ENCODE measurements at places on chromosomes 7 and 10.
A peak's percentile ranks its signal among the peaks of the same experiment; 100 is the strongest.

DNA sequence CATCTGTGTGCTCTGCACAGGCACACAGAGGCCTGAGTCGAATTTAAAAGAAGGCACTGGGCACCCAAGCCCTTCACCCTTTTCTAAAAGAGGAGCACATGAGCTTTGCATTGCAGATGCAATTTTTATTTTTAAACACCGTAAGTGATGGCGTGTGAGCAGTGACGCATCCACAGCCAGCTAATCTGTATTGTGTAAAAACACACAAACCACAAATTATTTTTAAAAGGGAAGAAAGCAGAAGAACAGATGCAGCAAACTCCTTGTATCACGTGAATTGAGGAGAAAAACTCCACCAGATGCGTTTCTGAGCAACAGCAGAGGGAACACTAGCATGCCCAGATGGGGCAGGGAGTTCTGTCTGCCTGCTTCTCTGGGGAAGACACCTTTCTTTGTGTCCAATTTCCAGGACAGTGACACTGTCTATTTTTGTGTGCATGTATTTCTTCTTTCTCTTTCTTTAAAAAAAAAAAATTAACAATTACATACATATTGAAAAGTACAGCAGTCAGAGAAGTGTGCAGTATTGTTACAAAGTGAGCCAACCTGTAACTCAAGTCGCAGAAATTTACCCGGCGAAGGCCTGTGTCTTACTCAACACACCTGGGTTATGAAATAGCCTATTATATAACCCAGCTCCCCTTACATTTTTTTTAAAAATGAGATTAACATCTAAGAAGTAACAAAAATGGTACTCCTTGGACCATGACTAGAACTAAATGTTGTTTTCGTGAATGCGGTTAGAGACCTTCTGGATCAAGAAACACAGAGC, 39.2 kb downstream of the EEPD1 start:
- no peak for DNase-seq

- peak; percentile 74 for DNase-seq
Observed at GRCh38 chr10:44393051-44393630, 8.2 kb upstream of the CXCL12 start.

- no peak for DNase-seq
Observed at GRCh38 chr10:5434017-5434753, 21.8 kb downstream of the NET1 start.

GRCh38 chr10:131777921-131778320, 122.9 kb upstream of the PPP2R2D start:
- DNase-seq: no peak

DNA sequence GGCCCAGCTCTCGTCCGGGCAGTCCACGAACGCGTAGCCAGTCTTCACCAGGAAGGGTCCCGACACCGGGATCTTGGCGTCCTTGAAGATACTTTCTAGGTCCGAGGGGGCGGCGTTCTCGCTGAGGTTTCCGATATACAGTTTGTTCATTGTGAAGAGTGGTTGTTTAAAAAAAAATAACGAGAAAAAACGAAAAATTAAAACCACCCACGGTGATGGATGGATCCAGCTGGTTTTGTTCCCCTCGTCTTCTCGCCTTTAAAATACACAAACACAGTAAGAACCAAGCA, 385 bp downstream of the IGF2BP3 start:
- peak; percentile 66 for DNase-seq

GRCh38 chr7:134419085-134419484, 39.8 kb downstream of the AKR1B1 start:
- no peak for DNase-seq

DNA sequence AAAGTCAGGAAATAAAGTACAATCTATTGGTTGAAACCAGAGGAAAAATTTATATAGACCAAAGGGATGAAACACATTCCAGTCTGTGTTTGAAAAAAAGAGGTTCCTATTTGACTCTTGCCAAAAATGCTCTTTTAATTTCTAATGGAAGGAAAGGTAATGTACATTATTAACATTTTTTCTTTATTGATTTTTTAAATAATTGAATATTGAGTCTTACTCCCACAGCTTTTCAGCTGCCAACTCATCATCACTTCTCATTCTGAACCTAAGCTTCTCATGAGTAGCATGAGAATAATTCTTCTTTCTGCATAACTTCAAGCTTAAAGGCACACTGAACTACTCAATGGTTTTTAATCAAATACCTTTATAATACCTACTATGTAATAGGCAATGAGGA, 49.8 kb upstream of the FHIP2A start:
- no peak for DNase-seq

DNA sequence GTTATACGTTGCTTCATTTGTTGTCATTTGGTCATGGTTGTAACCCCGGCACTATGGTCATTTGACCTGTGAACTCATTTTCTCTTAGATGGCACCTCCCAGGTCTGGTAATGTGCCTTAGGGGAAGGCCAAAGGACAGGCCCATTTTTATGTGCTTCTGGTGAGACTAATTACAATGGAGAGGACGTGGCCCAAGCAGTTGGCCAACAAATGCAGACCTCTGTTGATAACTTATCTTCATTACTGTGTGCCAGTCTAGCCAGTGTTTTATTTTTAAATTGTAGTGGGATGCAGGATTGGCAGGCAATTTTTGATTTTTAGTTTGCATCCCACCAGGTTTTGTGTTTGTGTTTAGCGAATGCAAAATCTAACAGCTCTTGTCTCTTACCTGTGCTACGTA, 321.5 kb upstream of the AKR1E2 start:
- no peak for DNase-seq

GRCh38 chr10:11838298-11838852, 15.2 kb downstream of the PROSER2 start:
- DNase-seq: no peak

DNA sequence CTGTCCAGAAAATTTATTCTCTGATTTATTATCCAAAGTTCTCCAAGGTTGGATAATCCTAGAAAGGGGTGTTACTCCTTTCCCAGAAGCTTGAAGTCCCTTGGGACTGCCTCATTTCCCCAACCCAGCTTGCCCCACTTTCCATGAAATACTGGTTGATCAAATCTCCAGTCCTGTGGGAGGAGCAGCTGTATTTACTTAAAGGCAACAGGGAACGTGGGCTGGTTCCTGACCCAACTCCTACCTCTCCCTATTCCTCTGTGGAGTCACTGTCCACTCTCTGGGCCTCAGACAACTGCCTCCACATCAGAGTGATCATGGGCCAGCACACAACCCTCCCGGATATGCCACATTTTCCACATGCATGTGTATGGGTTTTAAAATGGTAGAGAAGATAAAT, 166.2 kb upstream of the PRR15 start:
- no peak for DNase-seq

DNA sequence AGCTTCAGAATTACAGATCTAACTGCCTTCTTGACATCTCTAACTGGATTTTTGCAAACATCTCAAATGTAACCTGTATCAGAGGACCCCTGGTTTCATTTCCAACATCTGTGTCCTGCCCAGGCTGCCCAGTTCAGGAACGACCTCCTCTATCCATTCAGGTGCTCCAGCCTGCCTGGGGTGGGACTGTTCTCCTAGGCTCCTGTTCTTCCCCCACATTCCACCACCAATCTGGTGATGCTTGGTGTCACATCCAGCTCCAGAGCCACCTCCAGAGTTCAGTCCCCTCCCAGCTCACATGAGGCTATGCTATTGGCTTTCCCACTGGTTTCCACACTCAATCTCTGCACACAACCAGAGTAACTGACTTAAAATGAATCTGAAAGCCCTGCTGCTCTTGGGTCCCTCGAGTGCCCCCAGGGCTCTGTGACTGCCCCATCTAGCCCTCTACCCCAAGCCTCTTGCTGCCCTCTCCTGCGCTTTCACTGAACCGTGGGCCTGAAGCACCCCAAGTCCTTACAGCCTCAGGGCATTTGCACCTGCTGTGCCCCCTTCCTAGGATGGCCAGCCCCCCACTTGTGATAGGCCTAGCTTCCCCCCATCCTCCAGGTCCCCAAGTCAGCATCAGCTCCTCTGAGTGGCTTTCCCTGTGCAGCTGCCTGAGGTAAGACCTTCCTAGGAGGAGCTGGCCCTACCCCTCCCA, 46.1 kb downstream of the PPIF start:
- no peak for DNase-seq

DNA sequence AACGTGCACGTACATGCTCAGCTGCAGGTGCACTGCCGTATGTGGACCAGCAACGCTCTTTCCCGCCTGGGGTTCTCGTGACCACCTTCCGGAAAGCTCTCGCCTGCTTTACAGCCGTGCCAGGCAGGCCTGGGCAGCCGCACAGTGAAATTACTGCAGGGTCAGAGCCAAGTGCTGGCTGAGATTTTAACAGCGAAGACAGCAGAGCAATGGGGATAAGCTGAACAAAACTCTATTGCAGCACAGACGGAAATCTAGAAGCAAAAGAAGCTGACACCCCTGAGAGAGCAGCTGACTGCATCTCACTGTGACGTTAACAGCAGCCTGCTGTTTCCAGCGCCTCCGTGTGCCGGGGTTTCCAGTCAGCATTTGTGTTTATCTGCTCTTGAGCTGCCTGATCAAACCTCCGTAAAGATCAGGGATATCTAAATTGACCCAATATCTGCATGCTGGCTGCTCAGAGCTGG, 179.0 kb downstream of the DIP2C start:
- DNase-seq: no peak

DNA sequence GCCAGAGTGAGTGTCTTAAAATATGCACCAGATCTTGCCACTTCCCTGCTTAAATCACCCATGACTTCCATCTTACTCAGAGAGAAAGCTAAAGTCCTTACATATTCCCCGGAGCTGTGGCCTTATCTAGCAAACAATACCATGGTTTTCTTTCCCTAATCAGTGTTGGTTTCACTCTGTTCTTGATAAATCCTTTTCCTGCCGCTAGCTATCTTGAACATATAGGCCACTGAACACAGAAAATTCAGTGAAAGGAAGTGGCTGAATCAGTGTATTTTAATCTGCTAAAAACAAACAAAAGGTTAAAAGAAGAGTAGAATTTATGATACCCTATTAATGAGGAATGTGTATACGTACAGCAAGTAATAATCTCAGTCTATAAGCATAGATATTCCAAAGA, 42.0 kb upstream of the JAZF1 start:
- DNase-seq: no peak

DNA sequence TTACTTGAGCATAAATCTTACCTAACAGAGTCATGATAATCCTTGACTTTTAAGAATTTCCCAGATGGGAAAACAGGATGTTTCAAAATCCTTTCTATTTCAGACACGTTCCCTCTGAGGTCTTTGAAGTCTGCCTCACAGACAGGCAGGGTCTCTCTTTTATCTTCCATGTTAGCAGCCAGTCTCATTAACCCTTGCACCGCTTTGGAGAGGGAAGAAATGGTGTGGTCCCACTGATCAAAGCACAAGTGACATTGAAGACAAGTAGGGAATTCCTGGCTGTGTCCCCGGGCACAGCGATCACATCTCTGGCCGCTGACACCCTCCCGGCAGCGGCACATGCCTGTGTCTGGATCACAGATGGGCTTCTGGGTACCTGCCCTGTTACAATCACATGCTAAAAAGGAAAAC, 52.7 kb upstream of the LAMB1 start:
- DNase-seq: peak; percentile 56

GRCh38 chr10:69324583-69324982, 46.3 kb downstream of the HK1 start:
- DNase-seq: peak; percentile 48

- no peak for DNase-seq
Observed at GRCh38 chr10:96400465-96400864, 41.7 kb upstream of the OPALIN start.

GRCh38 chr7:18760631-18761445, 265.3 kb downstream of the HDAC9 start:
- no peak for DNase-seq

GRCh38 chr7:26691406-26691805, 173.0 kb downstream of the SKAP2 start:
- no peak for DNase-seq

- no peak for DNase-seq
Observed at GRCh38 chr7:42372479-42372878, 135.5 kb upstream of the GLI3 start.

DNA sequence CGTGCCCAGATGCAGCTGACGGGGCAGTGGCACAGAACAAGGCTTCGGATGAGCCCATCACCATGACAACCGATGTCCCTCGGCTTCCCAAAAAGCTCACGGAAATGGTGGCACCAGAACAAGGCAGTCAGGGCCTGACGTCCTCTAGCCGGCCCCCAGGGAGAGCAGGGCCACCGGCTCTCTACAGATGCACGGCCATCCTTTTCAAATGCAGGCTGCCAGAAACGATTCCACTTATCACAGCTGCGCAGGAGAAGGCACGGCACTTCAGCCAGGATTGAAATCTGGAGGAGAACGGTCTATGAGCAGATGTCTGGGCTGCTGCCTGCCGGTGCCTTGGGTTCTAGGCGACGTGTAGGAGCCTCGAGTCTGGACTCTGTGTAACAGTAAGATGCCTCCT, 223.8 kb downstream of the ZMYND11 start:
- peak; percentile 37 for DNase-seq

DNA sequence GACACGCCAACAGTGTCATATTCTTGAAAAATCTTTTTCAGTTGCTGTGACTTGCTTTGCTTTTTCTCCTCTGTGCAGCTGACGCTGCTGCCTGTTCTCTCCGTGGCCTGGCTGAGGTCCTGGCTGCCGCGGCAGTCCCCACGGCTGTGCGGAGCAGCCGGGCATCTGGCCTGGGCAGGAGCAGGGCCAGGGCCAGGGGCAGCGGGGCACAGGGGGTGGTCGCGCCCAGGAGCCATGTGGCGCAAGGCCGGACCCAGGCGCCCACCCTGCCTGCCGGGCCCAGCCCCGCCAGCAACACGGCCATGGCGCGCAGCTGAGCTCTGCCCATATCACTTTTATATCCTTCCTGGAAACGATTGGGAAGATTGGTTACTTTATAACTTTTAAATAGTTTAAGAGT, 109.4 kb upstream of the ACBD5 start:
- no peak for DNase-seq

DNA sequence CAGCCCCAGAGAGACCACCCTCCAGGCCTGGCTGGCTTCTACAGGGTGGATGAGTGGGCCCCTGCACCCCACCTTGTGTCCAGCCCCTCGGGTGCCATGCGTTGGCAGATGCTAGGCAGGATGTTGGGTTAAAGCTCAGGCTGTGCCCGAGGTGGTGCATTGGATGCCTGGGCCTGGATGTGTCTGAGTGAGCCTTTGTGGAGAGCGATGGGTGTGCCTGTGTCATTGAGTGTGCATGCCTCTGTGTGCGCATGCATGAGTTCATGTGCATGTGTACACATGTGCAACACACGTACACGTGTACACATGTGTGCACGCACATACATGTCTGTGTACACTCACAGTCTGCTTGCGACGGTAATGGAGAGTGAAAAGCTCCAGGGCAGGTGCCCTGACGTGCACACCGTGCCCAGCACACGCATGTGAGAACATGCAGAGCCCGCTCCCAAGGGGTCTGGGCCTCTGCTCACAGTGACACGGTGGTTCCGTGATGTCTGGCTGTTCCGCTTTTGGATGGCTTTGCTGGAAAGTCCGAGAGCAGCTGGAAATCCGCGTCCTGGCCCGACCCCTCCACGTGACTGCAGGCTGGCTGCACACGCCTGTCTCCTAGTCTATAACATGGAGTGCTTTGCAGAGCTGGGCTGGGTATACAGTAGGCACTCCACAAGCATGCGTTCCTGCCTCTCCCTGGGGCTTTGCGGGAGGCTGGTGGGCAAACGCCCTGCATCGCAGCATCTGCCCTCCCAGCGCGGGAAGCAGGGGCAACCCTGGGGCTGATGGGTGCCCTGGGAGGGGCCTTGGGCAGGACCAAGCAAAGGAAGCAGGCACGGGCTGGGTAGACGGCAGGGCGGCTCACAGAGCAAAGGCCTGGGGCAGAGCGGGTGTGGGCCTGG, 36.9 kb downstream of the ELFN1 start:
- no peak for DNase-seq

GRCh38 chr7:30226614-30227268, 57.7 kb upstream of the ZNRF2 start:
- peak; percentile 82 for DNase-seq
